ENCODE measurements at places on chromosomes 16 and 17.
A peak's percentile ranks its signal among the peaks of the same experiment; 100 is the strongest.

GRCh38 chr16:2471653-2472487, 773 bp downstream of the NTN3 start:
- DNase-seq = no peak

DNA sequence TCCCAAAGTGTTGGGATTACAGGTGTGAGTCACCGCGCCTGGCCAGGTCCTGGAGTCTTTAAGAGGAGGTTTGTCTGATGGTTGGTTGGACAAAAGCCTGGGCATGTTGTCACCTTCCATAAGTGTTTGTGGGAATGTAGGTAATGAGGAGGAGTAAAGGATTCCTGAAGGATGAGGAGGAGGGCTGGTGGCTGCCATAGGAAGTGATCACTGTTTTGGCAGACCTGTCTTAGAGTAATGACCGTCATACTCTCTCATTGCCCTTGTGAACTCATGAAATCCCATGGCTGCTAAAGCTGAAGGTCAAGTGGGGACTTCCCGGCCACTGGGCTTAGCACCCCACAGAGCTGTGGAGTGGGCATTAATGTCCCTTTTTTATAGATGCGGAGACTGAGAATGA, 40.5 kb downstream of the TENT4B start:
- no peak for DNase-seq

DNA sequence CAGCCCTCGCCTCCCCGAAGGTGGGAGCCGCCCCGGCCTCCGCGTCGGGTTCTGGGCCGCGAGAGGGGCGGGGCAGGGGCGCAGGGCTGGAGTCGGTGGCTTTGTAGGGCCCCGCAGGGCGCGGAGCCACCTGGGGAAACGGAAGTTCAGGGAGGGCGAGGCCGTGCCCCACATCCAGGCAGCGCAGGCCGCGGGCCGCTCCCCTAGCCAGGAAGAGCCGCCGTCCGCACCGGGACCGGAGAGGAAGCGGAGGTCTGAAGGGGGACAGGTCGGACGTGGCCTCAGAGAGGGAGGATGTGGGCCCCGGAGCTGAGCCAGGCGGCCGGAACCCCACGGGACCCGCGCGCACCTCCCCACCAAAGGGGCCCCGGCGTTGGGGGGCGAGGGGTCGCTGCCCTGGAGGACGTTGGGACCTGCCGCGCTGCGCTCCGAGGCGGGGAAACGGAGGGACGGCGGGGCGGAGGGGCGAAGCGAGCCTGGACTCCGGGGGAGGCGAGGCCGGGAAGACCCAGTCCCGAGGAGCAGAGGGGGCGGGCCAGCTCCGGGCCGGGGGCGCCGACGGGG, 482 bp upstream of the SLC16A3 start:
- DNase-seq = no peak

- peak; percentile 31 for DNase-seq
Observed at GRCh38 chr17:64459284-64459747, 10.4 kb downstream of the MILR1 start.

DNA sequence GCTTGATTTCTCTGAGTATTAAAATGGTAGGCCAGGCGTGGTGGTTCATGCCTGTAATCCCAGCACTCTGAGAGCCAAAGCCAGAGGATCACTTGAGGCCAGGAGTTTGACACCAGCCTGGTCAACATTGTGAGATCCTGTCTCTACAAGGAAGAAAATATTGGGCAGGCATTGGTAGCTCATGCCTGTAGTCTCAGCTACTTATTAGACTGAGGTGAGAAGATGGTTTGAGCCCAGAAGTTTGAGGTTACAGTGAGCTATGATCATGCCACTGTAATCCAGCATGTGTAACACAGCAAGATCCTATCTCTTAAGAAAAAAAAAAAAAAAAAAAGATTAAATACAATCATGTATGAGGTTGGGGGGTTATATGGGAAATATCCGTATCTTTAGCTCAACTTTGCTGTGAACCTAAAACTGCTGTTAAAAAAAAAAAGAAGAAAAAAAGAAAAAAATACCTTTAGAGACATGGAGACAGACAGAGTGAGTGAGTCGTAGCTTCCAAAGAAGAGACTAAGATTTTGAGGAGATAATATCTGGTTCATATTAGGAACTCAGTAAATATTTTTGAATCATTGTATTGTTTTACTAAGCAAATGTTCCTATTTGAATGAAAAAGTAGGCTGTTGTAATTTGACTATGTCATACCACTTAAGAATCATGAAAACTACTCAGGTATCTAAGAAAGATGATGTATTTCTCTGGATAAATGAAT, 325.7 kb upstream of the TBX2 start:
- no peak for DNase-seq

- no peak for DNase-seq
Observed at GRCh38 chr17:27457731-27458523, 1.7 kb downstream of the KSR1 start.

- no peak for DNase-seq
Observed at GRCh38 chr17:49210158-49211029, at the start of the genes ABI3 and GNGT2. ABI3 (plus strand) TSS chr17:49210707; CDS start chr17:49210725, 18 bp downstream. GNGT2 (minus strand) TSS chr17:49210574; CDS start chr17:49207422, 3,152 bp downstream.
